ENCODE measurements at places on chromosomes 7 and 10. TPM values are rescaled to one million over a fixed set of nuclear protein-coding genes. Genes with fewer than 3 reads are reported as not detected.

DNA sequence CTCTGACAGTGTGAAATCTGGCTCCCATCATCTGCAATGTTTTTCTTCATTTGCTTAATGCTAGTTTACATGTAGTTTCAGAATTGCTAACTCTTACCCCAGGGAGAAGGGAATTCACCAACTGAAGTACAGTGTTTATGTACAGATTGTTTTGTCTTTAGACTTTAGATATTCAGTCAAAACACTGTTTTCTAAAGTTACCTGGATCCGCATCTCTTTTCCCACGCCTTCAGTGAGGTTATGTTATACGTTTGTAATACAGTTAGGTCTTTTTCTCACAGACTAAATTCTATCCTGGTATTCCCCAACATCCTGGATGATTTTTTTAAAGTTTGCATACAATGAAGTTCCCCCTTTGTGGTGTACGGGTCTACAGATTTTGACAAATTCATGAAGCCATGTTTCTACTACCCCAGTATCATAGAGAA, 3.2 kb upstream of the LYZL1 start:
- no peaks in the 10 kb centered on the region for H3K27me3 ChIP-seq
- no peak overlapping the region for H3K4me3 ChIP-seq
- no peaks in the 10 kb centered on the region for H3K4me1 ChIP-seq
- no peak for DNase-seq
- no peak overlapping the region for H3K27ac ChIP-seq

GRCh38 chr10:132624847-132625471, 87.4 kb downstream of the INPP5A start:
- no peak overlapping the region for H3K27ac ChIP-seq
- H3K4me1 ChIP-seq: peaks cover 32% of the 10 kb centered on the region
- no peak overlapping the region for H3K4me3 ChIP-seq
- no peaks in the 10 kb centered on the region for H3K27me3 ChIP-seq
- no peaks in the 10 kb centered on the region for H3K36me3 ChIP-seq
- DNase-seq: no peak

DNA sequence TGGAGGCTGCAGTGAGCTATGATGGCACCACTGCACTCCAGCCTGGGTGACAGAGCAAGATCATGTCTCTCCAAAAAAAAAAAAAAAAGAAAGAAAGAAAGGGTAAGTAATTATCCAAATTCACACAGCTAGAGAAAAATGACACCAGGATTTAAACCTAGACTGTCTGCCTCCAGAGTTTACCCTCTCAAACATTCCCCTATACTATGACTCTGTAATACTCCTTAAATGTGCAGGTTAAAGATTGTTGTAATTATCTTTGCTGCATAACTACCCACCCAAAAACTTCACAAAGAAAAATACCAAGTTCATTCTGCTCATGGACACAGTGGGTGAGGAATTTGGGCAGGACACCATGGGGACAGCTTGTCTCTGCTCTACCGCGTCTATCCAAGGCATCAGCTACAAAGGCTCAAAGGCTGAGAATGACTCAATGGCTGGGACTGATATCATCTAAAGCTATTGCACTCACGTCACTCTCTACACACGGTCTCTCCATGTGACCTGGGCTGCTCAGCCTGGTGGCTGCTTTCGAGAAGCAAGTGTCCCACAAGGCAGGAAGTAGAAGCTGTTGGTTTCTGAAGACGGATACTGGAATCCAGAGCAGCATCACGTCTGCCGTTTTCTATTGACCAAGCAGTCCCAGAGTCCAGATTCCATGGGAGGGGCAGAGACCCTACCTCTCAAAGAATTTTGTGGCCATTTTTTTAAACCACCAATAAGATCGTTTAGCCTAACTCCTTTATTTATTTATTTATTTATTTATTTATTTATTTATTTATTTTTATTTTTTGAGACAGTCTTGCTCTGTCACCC, 185.7 kb upstream of the AUTS2 start:
- no peaks in the 10 kb centered on the region for H3K36me3 ChIP-seq
- H3K27me3 ChIP-seq: no peaks in the 10 kb centered on the region
- no peak overlapping the region for H3K4me3 ChIP-seq
- H3K27ac ChIP-seq: no peak overlapping the region
- no peak for DNase-seq

DNA sequence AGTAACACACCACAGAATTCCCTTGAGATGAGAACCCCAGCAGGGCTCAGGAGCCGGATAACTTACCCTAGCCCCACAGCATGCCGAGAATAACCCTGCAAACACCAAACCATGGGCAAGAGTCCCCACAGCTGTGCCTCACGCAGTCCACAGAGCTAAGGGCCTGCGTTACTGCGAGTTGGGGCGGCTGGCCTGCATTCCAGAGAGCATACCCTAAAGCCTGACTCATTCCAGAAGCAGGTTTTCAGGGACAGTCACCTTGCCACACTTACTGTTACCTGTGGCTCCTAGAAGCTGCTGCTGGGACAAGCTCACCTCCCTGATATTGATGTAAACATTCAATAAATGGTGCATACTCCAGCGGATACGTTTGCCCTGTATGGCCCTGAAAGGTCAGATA, 18.6 kb downstream of the FGFR2 start:
- H3K27me3 ChIP-seq: no peaks in the 10 kb centered on the region
- no peaks in the 10 kb centered on the region for H3K36me3 ChIP-seq
- peaks cover 6% of the 10 kb centered on the region for H3K4me1 ChIP-seq
- no peak overlapping the region for H3K4me3 ChIP-seq
- no peak overlapping the region for H3K27ac ChIP-seq

- H3K27ac ChIP-seq: no peak overlapping the region
- H3K36me3 ChIP-seq: no peaks in the 10 kb centered on the region
- DNase-seq: no peak
Measured at GRCh38 chr10:107708981-107709380, 544.5 kb upstream of the SORCS1 start.

DNA sequence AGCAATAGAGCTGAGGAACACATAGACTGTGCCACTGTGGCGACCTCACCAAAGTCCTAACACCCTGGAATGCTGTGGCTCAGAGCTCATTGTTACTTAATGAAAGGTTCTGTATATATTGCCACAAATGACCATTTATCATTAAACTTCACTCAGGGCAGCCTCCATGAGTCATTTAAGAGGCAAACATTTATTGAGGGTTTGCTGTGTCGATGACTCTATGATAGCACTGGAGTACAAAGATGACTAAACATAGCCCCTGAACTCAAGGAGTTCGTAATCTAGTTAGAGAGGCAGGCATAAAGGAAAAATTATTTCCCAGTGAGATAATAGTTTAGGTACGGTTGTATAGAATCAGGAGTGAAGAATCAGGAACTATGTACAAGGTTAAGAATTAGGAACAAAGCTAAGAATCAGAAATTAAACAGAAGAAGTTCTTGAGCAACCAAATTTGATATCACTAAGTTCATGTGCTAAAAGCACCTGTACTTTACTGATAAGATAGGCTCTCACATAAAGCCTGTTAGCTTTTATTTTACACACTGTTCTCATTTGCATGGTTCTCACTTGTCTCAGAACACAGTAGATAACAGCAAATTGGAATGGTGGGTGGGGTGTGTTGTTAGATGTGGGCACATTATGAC, 7.9 kb downstream of the ENTPD7 start:
- no peaks in the 10 kb centered on the region for H3K36me3 ChIP-seq
- H3K27ac ChIP-seq: no peak overlapping the region
- no peaks in the 10 kb centered on the region for H3K4me1 ChIP-seq
- H3K4me3 ChIP-seq: no peak overlapping the region
- H3K27me3 ChIP-seq: no peaks in the 10 kb centered on the region
- no peak for DNase-seq

DNA sequence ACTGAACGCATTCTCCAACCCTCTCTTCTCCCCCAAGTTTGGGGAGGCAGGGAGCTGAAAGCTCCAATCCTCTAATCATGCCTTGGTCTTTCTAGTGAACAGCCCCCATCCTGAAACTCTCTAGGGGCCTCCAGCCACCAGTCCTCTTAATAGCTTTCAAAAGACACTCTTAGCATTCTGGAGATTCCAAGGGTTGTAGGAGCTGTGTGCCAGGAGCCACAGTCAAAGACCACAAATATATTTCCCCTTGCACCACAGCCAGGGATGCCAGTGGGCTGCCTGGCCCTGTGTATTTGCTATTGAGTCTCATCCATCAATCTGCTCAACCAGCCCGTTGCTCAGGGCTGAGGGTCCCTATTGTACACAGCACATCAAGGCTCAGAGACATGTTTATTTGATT, 18.5 kb upstream of the MLXIPL start:
- no peaks in the 10 kb centered on the region for H3K36me3 ChIP-seq
- H3K27me3 ChIP-seq: peaks cover 12% of the 10 kb centered on the region
- DNase-seq: no peak
- H3K27ac ChIP-seq: no peak overlapping the region
- peaks cover 4% of the 10 kb centered on the region for H3K4me1 ChIP-seq

DNA sequence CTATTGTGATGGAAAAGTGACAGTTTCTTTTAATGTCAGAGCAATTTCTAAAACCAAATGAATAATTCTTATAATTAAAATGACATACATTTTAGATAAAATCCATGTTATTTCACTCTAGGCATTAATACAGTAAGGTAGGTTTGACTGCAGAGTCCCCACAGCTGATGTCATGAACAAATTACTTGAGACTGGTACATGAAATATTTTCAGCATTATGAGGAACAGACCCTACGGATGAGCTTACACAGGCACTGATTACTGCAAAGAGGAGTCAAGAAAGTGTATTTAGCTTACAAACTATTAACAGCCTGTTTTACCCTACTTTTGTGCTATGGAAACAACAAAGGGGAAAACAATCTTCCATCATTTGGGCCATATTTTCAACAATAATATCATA, 8.9 kb downstream of the COL1A2 start:
- H3K36me3 ChIP-seq: no peaks in the 10 kb centered on the region
- no peak for DNase-seq
- H3K4me3 ChIP-seq: no peak overlapping the region
- peaks cover 15% of the 10 kb centered on the region for H3K4me1 ChIP-seq

DNA sequence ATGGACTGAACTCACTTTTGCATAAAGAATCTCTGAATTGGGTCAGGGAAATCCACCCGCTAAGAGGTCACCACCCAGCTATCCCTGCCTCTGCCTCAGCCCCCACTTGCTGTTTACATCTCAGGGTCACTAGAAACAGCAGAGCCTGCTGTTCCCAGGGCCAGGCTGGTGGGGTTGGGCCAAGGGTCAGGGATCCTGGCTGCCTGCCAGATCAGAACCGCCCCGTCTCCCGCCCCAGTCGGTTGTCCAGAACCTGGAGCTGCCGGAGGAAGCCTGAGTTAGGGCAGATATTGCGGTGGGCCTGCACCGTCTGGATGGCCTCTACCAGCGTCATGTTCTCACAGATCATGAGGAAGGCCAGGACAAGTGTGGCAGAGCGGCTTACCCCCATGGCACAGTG, 17.0 kb upstream of the SAMD8 start:
- DNase-seq: no peak
- H3K4me3 ChIP-seq: no peak overlapping the region
- H3K27me3 ChIP-seq: no peaks in the 10 kb centered on the region
- H3K27ac ChIP-seq: no peak overlapping the region
- no peaks in the 10 kb centered on the region for H3K36me3 ChIP-seq

GRCh38 chr10:108249940-108250339, 1085.4 kb upstream of the SORCS1 start:
- no peak overlapping the region for H3K4me3 ChIP-seq
- no peak overlapping the region for H3K27ac ChIP-seq
- no peaks in the 10 kb centered on the region for H3K27me3 ChIP-seq
- H3K4me1 ChIP-seq: no peaks in the 10 kb centered on the region
- H3K36me3 ChIP-seq: no peaks in the 10 kb centered on the region

DNA sequence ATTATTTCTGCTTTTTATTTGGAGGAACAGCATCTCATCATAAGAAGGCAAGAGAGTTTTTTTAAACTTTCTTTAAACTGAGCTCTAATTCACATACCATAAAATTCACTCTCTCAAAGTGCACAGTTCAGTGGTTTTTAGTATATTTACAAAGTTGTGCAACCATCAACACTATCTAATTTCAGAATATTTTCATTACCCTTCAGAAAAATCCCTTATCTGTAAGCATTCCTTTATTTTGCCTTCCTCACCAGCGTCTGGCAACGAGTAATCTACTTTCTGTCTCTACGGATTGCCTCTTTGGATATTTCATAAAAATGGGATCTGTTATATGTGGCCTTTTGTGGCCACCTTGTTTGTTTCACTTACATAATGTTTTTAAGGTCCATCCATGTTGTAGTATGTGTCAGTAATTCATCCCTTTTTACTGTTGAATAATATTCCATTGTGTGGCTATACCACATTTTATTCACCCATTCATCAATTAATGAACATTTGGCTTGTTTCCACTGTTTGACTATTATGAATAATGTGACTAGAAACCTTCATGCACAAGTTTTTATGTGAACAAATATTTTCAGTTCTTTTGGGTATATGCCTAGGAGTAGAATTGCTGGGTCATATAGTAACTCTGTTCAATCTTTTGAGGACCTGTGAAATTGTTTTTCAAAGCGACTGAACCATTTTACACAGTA, 181.5 kb downstream of the TRIL start:
- H3K27ac ChIP-seq: no peak overlapping the region
- no peaks in the 10 kb centered on the region for H3K27me3 ChIP-seq
- no peak overlapping the region for H3K4me3 ChIP-seq
- DNase-seq: no peak
- H3K4me1 ChIP-seq: peaks cover 4% of the 10 kb centered on the region
- no peaks in the 10 kb centered on the region for H3K36me3 ChIP-seq

DNA sequence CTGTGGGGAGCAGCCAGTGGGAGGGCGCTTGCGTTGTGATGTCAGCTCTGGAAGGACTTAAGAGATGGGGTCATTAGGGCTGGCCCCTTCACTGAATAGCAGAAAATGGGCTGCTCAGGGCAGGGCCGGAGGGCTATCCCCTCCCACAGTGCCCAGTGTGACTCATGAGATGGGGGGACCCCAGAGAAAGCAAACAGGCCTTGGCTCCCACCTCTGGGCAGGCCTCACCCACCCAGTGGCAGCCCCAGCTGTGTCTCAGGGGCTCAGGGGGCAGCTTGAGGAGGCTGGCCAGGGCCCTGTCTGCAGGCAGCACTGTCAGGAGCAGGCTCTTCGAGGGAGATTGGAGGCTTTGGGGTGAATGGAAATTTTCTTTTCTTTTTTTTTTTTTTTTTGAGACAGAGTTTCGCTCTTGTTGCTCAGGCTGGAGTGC, 168.3 kb downstream of the SLIT1 start:
- no peaks in the 10 kb centered on the region for H3K27me3 ChIP-seq
- H3K36me3 ChIP-seq: no peaks in the 10 kb centered on the region
- no peak overlapping the region for H3K4me3 ChIP-seq
- H3K27ac ChIP-seq: no peak overlapping the region

- no peaks in the 10 kb centered on the region for H3K27me3 ChIP-seq
- H3K36me3 ChIP-seq: no peaks in the 10 kb centered on the region
- peak overlapping the region; percentile 33 for H3K27ac ChIP-seq
- H3K4me1 ChIP-seq: peaks cover 13% of the 10 kb centered on the region
Measured at GRCh38 chr10:112949143-112949823, 764 bp upstream of the TCF7L2 start.

Gene TCAF2
- 1.8 TPM for total RNA-seq

Gene FXYD4
- 1.0 TPM for total RNA-seq

Gene DRGX
- total RNA-seq: 0.45 TPM

Gene CCZ1B
- 63.9 TPM for total RNA-seq

Gene LIPJ
- not detected for total RNA-seq

Gene JAKMIP3
- total RNA-seq: 0.42 TPM

Gene GPER1
- total RNA-seq: 11.6 TPM

Gene MSS51
- 1.3 TPM for total RNA-seq

Gene TSPAN14
- total RNA-seq: 158 TPM

Gene DYDC2
- total RNA-seq: not detected

Gene ZNF680
- 20.3 TPM for total RNA-seq

Gene FAM25A
- total RNA-seq: not detected

Gene GPR26
- total RNA-seq: not detected
